Skin of body (tissue), 3 donors: ENCODE measurements at places on chromosomes 7 and 10. TPM values are rescaled to one million over a fixed set of nuclear protein-coding genes. Genes with fewer than 3 reads are reported as not detected.

FAM25C gene
- total RNA-seq, result not detected

IGF2BP3 gene
- total RNA-seq, result 44.8 TPM

CYP2E1 gene
- 0.69 TPM for total RNA-seq

STEAP4 gene
- total RNA-seq, result 10.1 TPM

PRRT4 gene
- total RNA-seq, result 4.1 TPM

XRCC2 gene
- total RNA-seq, result 3.6 TPM

KCND2 gene
- 0.79 TPM for total RNA-seq

IFIT2 gene
- 8.6 TPM for total RNA-seq

APBB1IP gene
- total RNA-seq, result 9.5 TPM

DNA sequence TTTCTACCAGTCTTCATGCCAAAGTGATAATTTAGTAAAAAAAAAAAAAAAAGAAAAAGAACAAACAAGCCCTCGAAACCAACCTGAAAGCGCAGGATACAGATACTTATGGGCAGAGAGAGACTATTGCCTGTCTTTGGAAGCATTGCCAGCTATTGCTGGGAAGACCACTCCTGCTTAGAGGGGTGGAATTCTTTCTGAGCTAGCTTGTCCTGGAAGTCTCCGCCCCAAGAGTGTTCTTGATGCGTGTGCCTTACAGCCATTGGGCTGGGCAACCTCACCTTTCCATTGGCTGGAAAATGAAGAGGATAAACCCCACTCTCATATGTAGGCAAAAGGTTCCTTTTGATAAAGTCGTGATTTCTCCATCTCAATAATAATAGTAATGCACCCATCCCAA lies 19.9 kb upstream of the INSYN2A start:
- no peak for DNase-seq

GRCh38 chr7:127932496-127932895 lies 98.7 kb downstream of the LRRC4 start:
- no peak for DNase-seq

GRCh38 chr7:15214976-15215375 lies 312.4 kb upstream of the DGKB start:
- no peak for DNase-seq

DNA sequence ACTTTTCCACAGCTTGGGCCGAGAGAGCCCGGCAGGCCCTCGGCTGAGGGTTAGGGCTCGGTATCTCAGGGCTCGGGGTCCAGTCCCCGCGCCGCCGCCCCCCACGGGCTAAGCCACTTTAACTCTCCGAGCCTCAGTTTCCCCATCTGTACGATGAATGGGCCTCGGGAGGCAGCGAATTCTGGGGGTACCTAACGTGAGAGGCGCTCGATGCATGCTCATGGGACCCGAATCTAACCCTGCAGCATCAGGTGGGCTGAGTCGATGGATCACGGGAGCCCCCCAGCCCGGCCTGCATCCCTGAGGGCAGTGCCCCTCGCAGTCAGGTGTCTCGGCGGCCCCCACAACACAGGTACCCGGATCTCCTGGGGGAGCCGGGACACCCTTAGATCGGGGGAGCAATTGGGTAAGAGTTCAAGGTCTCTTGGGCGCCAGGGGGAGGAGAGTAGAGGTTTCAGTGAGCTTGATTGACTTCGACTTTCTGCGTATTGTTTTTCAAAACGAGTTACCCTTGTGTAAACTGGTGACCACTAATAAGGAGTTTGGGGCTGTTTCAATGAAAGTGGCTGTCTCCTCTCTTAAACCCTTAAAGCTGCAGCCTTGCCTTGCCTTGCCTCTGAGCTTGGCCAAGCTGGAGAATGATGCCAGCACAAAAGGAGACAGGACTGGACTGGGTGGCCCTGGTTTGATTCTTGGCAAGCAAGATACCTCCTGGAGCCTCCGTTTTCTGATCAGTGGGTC lies 631 bp downstream of the POR start:
- no peak for DNase-seq

- DNase-seq, result no peak
Measured at GRCh38 chr7:97130417-97131139, 13.1 kb downstream of the SDHAF3 start.

DNA sequence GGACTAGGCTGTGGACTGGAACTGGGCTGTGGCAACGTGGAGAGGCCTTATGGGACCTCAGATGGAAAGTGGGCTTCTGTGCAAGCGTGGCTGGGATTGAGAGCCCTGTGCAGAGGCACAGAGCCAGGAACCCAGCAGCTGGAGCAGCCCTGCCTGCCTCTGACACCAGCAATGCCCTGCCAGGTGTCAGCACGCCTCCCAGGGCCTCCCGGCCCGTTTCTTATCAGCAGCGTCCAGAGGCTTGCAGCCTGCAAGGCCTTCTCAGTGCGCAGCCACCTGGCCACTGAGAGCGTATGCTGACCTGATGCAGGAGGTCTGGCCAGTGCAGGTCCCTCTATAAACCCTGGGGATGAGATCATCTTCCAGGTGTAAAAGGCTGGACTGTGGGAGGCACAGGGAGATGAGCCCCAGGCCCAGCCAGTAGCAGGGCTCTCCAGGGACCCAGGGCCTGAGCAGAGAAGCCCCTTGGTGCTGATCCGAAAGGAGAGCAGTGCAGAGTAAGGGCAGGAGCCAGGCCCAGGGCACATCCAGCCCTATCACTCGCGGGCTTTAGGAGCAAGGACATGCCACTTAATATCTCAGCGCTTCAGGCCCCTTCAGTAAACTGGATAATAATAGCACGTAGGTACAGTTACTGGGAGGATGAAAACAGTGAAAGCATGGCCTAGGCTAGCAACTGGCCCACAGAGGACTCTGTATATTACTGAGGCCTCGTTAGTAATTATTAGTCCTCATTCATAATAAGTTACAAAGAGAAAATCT lies 38.8 kb upstream of the ANTXRL start:
- DNase-seq, result no peak

DNA sequence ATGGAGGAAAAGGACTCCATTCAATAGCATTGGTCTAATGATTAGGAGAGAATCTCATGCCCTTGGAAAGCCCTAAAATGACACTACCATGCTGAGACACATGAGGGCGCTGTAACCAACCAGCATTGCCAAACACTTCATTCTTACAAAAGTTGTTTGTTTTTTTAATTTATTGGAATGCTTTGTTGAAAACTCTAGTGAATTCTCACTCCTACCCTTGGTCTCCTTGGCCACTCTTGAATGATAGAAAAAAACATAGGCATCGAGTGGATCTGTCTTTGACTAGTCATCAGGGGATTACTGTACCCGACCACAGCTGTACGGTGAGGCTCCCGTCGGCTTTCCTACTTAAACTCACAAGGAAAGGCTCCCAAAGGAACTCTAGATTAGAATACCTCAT lies 29.3 kb upstream of the ADD3 start:
- DNase-seq, result no peak

DNA sequence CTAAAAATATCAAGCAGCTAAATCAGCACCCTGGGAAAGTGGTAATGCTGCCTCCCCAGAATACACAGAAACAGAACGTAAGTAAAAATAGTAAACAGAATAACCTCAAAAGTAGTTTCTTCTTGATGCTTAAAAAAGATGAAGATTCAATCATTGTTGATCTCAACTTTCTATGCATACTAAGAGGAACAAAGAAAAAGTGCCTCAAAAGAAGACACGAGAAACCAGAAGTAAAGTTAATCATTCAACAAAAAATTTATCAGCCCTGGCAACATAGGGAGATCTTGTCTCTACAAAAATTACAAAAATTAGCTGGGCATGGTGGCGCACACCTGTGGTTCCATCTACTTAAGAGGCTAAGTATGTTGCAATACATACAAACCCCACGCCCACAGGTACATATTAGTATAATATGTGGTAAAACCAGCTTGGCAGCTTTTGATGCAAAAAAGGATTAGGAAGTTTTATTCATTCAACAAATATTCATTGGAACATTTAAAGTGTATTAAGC lies 153.7 kb downstream of the NRBF2 start:
- DNase-seq, result no peak

GRCh38 chr7:77538281-77539212 lies 1.5 kb downstream of the PTPN12 start:
- peak; percentile 82 for DNase-seq

GRCh38 chr10:114876169-114876568 lies 54.6 kb downstream of the FHIP2A start:
- no peak for DNase-seq

DNA sequence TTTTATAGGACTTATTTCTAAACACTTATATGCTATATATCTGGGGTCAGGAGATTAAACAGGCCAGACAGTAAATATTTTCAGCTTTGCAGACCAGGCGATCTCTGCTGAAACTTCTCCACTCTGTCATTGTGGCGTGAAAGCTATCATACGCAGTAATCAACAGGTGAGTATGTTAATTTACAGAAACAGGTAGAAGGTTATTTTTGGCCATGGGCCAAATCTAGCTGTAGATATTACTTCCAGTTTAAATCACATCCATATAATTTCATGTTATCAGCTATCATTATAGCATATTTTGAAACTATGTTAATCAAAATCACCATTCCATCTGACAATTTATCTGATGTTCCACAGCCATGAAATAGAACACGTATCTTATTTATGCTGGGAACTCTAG lies 67.8 kb downstream of the GPR37 start:
- no peak for DNase-seq

- DNase-seq, result no peak
Measured at GRCh38 chr7:129617652-129618051, 6.1 kb downstream of the NRF1 start.

- no peak for DNase-seq
Measured at GRCh38 chr7:43838201-43838658, 31.1 kb downstream of the MRPS24 start.

GRCh38 chr7:30253796-30254165 lies 30.6 kb upstream of the ZNRF2 start:
- no peak for DNase-seq

DNA sequence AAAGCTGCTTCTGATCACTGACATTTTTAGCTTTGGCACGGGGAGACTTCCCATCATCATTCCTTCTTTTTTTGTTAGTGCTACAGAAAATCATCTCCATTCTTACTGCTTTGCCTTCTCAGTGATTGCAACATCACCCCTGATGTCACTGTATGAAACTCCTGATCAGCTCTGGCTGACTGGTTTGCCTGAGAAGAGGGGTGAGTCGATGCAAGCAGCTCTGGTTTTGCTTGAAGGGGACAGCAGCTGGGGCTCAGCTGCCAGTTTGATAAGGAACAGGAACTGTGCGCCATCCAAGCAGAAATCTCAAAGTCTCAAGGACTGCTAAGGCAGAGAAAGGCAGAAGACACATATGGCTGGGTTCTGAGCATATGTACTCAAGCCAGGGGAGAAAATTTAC lies 808.5 kb upstream of the CELF2 start:
- DNase-seq, result peak; percentile 90

- DNase-seq, result no peak
Measured at GRCh38 chr7:106109521-106110237, 2.4 kb downstream of the SYPL1 start.

DNA sequence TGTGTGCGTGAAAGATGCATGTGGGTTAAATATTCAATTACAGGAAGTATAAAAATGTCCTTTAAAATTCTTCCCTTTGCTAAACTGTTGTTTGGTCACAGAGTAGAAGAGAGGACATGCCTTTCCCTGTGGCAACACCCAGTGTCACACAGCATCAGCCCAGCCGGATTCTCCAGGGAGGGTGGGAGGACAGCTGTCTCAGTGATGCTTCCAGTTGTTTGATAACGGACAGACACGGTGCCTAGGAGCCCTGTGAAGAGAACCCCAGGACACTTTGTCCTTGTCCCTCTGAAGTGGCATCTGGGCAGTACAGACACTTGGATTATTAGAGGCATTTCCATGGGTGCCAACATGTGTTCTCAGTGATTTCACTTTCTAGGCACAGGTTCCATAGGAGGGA lies 306.6 kb upstream of the LRGUK start:
- no peak for DNase-seq
